ENCODE measurements at places on chromosomes 11 and 22. TPM values are rescaled to one million over a fixed set of nuclear protein-coding genes. Genes with fewer than 3 reads are reported as not detected.

GRAMD1B gene
- 5.4 TPM for polyA plus RNA-seq

ZNF214 gene
- polyA plus RNA-seq, result 1.2 TPM

GRCh38 chr11:3809624-3809928 is 1.2 kb downstream of the PGAP2 start:
- H3K4me3 ChIP-seq, result no peak overlapping the region
- no peak for DNase-seq
- no peaks in the 10 kb centered on the region for H3K27me3 ChIP-seq

GRCh38 chr22:48717076-48717810 is 1110.4 kb downstream of the BRD1 start:
- no peaks in the 10 kb centered on the region for H3K27me3 ChIP-seq
- DNase-seq, result peak; percentile 49
- H3K36me3 ChIP-seq, result no peaks in the 10 kb centered on the region
- no peaks in the 10 kb centered on the region for H3K4me1 ChIP-seq
- no peak overlapping the region for H3K27ac ChIP-seq

DNA sequence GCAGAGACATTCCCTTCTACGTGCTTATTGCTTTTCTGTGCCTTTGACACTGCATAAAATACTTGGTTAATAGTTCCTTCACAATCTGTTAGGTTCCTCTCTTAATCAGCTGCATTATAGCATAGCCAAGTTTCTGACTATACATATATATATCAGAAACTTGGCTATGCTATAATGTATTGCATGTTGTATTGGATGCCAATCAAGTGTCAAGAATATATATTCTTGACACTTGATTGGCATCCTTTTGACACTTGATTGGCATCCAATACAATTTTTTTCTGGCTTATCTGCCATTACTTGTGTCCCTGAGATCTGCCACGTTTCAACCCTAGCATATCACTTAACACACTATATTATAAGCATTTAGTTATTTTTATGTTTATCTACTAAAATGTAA is 949.7 kb upstream of the TENM4 start:
- no peak overlapping the region for H3K4me3 ChIP-seq
- no peaks in the 10 kb centered on the region for H3K27me3 ChIP-seq
- no peak overlapping the region for H3K27ac ChIP-seq
- peaks cover 2% of the 10 kb centered on the region for H3K4me1 ChIP-seq

- DNase-seq, result no peak
- H3K27me3 ChIP-seq, result no peaks in the 10 kb centered on the region
- H3K4me3 ChIP-seq, result no peak overlapping the region
- H3K4me1 ChIP-seq, result no peaks in the 10 kb centered on the region
These were observed 45.6 kb downstream of the ARFGAP3 start for GRCh38 chr22:42811459-42811858.

GRCh38 chr11:44950625-44951476 is at the start of gene TP53I11:
Gene TP53I11, minus strand, starts transcription at chr11:44950883. Its CDS starts 12,548 bp downstream, at chr11:44938335.
- H3K27ac ChIP-seq, result no peak within 1 kb of the TSS
- no peaks in the 10 kb centered on the region for H3K27me3 ChIP-seq
- peak; percentile 95 for DNase-seq
- peak within 1 kb of the TSS; percentile 88 for H3K4me3 ChIP-seq
- H3K4me1 ChIP-seq, result no peaks in the 10 kb centered on the region

- no peak overlapping the region for H3K4me3 ChIP-seq
- DNase-seq, result no peak
- no peaks in the 10 kb centered on the region for H3K4me1 ChIP-seq
- no peaks in the 10 kb centered on the region for H3K27me3 ChIP-seq
These were observed 39.2 kb upstream of the KLHL35 start for GRCh38 chr11:75472081-75472732.

DNA sequence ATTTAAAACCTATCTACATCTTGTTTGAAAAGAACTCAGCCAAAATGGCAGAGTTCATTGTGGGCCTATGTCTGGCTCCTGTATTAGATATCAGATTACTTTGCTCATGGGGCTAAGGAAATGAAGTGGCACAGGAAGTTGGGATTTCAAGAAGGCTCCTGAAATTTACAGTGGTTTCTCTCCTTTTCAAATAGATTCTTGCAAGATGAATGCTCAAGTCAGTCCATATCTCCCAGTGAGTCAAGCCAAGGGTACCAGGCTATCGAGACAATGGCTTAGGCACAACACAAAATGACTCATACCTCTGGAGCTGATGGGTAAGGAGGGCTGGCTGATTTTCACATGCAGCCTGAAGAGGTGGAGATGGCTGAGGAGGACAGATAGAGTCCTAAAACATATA is 24.1 kb upstream of the APOA1 start:
- H3K4me3 ChIP-seq, result no peak overlapping the region
- H3K4me1 ChIP-seq, result no peaks in the 10 kb centered on the region
- H3K27ac ChIP-seq, result no peak overlapping the region
- peaks cover 13% of the 10 kb centered on the region for H3K36me3 ChIP-seq

DNA sequence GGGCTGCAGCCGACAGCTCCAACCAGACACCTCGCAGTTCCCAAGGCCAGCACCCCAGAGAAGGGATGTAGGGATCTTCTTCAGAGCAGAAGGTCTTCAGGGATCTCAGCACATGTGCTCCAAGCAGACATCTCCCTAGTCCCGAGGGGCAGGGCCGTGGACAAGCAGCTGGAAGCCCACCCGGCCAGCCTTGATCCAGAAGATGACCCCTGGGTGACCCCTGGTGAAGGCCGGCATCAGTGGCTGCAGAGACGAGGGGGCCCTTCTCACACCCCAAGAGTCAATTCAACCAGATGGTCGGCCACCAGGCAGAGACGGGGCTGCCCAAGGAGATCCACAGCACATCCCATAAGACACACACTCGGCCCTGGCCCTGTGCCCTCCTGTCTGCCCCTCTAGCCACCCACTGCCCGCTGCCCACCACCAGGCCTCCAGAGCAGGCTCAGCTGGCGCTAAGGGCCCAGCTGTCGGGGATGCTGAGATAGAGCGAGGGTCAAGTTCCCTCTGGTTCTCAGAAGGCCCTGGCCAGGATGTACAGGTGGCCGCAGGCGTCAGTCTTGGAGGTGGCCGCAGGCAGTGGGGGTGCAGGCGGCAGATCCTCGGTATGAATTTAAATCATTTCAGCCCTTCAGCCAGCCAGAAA is 168.3 kb downstream of the BRD1 start:
- peak; percentile 32 for DNase-seq
- H3K4me3 ChIP-seq, result no peak overlapping the region
- H3K4me1 ChIP-seq, result no peaks in the 10 kb centered on the region
- no peaks in the 10 kb centered on the region for H3K36me3 ChIP-seq
- no peak overlapping the region for H3K27ac ChIP-seq

DNA sequence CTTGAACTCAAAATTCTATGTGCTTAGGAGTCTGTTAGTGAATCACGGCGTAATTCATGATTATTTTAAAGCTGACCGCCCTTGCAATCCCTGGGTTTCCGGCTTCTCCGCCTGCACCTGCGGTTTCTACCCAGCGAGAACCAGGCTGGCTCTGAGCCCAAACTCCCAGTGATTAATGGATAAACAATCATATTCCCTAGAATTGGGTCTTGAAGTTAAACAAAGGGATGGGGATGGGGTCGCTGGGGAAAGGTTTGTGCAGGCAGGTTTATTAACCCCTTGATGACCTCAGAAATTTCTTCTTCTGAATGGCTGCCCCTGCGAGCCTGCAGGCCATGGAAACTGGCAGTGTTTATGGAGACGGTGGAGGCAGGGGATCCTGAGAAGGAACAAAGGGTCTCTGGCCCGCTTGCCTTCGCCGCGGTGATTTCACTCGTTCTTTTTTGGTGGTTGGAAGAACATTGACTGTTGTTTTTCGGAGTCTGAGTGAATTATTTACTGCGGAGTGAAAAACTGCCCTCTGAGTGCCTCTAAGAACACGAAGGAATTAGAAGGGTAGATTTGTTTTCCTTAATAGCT is 1000.3 kb downstream of the BRD1 start:
- H3K27me3 ChIP-seq, result no peaks in the 10 kb centered on the region
- DNase-seq, result no peak
- no peaks in the 10 kb centered on the region for H3K36me3 ChIP-seq
- H3K27ac ChIP-seq, result no peak overlapping the region

DNA sequence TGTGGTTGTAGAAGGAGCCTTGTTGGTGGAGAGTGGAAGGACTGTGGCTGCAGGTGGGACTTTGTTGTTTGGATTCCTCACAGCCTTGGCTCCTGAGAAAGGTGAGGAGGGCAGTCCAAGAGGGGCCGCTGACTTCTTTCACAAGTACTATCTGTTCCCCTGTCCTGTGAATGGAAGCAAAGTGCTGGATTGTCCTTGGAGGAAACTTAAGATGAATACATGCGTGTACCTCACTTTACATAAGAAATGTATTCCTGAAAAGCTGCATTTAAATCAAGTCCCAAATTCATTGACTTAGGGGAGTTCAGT is 2.4 kb downstream of the FUT4 start:
- H3K4me3 ChIP-seq, result peak overlapping the region; percentile 73
- H3K27ac ChIP-seq, result no peak overlapping the region
- H3K36me3 ChIP-seq, result no peaks in the 10 kb centered on the region
- peaks cover 2% of the 10 kb centered on the region for H3K4me1 ChIP-seq

Measured in aorta (tissue), 5 donors.